Hematopoietic multipotent progenitor cell treated with erythropoietin and hydrocortisone succinate and interleukin-3 and kit ligand, for 8 days (in vitro differentiated cells): ENCODE measurements at places on chromosomes 7 and 10.

- DNase-seq: no peak
Measured at GRCh38 chr10:132311338-132311939, 3.7 kb upstream of the STK32C start.

GRCh38 chr10:70558295-70558694, 44.2 kb downstream of the PRF1 start:
- DNase-seq: no peak

DNA sequence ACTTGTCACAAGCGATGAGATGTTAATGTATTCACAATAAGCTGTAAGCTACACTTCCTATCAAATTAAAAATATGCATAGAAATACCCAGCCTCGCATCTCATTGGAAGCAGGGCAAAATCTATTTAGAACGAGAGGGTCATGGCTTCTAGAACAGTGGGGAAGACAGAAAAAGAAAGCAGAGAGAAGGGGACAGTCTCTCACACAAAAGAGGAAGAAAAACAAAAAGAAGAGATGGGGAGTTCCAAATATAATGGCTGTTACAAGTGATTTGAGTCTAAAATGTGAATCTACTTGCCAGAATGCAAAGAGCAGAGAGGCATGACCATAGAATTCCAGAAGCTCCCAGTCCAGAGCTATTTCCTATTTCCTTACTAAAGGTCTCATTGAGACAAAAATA, 13.8 kb downstream of the LRRN3 start:
- no peak for DNase-seq

DNA sequence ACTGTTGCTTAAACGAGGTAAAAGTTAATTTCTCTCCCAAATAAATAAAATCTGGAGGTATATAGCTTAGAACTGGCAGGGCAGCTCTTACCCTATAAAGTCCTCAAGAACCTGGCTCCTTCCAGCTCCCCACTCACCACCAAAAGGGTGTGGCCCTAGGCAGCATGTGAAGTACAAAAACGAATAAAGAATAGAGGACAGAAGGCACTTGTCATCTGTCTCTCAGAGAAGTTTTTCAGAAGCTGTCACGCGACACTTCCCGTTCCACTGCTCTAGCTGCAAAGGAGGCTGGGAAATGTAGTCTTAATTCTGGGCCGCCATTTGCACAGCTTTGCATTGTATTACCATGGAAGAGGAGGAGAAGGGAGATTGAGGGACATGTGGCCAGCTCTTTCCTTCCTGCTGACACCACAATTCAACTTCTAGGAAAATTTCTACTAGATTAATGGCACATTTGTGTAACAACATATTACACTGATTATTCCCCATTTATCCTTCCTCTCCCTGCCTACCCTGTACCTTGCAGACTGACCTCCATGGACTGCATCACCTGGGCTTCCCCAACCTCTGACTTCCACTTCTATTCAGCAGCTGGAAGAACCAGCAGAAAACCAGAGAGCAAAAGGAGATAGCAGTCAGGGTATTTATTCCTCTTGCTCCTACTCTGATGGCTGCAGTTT, 62.2 kb downstream of the CCDC71L start:
- peak; percentile 96 for DNase-seq

DNA sequence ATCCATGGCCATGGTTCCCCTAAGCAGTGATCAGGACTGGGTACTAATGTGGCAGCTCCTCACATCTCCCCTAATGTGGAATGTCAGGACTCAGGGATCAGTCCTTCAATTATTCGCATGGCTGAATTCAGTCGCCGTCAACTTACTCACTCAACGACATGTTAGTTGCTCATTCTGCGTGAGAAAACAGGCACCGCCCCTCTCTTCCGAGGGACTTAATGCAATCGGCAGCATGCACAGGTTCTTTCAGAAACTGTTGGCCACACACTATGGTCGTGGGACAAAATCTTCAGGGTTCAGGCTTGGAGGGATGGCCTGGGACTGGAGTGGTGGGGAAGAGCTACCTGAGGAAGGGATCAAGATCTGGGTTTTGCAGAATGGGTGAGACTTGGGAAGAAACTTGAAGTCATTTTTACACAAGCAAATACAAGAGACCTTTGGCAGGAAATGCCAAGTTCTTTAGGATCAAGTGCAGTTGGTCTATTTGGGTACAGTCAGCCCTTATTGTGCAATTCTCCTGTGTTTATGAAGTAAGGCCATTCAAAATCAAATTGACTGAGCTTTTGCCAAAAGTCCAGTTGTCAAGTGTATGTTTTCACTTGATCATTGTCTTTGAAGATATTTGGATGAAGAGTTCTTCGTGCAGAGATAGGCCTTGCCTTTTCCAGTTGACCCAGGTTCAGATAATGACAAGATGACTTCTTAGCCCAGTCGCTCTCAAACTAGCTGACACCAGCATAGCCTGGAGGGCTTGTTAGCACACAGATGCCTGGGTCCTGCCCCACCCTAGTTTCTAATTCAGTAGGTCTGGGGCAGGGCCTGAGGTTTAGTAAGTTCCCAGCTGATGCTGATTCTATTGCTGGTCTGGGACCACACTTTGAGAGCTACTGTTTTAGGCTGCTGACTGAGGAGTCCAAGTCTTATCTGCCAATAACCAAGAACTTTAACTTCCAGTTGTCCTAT, 48.5 kb downstream of the LRRC18 start:
- no peak for DNase-seq

- DNase-seq: no peak
Measured at GRCh38 chr10:43376046-43376635, 4.7 kb downstream of the FXYD4 start.

DNA sequence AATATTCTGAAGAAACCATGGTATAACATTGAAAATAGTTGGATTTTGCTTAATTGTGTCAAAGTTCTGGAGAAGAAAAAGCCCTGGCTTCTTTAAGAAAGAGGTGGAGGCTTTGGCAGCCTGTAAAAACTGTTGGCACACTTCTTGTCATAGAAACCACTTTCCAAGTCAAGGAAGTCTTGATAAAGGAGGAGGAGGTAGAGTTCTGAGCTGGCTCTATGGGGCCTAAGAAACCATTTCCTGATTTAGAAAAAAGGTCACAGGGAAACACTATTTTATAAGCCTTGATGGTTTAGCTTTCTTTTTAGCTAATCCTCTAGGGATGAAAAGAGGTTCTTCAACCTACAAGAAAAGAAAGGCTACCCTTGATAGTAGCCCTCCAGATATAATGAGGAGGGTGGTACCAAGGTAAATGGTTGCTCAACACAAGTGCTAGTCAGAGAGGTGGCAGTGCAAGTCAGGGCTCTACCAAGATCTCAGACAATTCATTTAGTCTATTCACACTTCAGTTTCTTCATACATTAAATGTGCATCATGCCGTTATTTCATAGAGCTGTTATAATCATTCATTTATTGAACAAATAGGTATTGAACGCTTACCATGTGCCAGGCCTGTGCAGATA, 346.9 kb downstream of the RNLS start:
- DNase-seq: peak; percentile 31

- no peak for DNase-seq
Measured at GRCh38 chr10:54708021-54708420, 93.0 kb downstream of the PCDH15 start.

- DNase-seq: peak; percentile 33
Measured at GRCh38 chr7:50791938-50792341, 9.2 kb upstream of the GRB10 start.

DNA sequence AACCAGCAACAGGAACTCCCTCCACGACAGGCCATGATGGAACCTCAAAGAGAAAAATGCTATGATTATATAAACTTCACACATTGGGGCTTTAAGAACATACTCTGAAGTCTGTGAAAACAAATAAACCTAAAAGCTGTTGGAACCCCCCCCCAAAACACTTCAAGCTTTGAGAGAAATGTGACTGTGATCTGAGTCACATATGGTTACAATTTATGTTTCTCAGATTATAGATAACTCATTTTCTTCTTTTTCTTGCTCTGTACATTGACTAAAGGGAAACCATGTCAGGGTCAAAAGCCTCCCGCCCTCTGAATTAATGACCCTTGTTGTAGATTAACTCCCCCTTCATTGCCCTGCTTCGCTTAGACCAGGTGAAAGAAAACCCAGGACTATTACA, 15.8 kb downstream of the VOPP1 start:
- DNase-seq: no peak

DNA sequence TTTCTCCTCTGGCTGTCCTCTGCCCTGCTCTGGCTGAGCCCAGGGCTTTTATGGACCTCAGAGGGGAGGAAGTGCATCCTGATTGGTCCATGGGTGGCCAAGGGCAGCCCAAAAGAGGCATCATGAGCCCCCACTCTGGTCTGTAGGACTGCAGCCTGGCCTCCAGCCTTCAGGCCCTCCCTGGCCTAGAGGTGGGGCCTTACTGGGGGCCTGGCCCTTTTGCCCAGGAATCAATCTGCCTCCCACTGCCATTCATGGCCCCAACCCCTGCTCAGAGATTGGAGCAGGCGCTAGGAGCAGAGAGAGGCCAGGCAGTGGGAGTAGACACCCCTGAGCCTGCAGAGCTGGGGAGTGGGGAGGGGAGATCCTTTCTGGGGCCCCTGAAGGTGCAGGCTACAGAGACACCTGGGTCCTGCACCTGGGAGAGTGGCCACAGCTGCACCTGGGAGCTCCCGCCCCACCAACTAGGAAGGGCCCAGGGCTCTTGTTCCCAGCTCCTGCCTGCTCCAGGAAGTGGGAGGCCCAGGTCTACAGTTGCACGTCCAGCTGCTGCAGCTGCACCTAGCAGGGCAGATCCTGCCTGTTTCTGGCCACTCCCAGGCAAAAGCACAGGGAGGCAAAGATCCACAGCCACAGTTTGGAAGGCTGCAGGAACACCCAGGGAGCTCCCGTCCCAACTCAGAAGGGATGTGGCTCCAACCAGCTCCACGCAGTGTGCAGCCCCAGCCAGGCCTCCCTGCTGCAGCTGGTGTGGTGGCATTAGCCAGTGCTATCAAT, 6.4 kb upstream of the DYNC2I1 start:
- DNase-seq: no peak

GRCh38 chr10:120456626-120457430, at the start of gene PLPP4:
PLPP4 (plus strand) TSS chr10:120457227; CDS start chr10:120457306, 79 bp downstream.
- DNase-seq: peak; percentile 36

- DNase-seq: no peak
Measured at GRCh38 chr10:7928536-7928935, 110.2 kb downstream of the TAF3 start.

GRCh38 chr7:24898691-24899090, 81.3 kb downstream of the OSBPL3 start:
- DNase-seq: no peak

DNA sequence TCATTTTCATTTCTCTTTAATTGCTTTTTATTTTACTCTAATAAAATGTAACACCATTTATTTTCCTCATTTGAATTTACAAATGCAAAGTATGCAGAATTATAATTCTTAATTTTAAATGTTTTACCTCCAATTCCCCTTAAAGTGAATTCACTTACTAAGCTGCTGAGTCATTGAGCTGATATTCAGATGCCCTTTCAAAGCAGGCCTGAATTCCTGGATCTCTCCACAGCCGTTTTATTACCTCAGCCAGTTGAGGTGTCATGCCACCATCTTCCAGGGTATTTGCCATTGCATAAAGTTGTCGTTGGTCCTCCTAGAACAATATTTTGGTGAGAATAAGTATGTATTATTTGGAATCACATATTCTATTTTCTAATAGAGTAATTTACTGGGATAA, 33.2 kb downstream of the GNAT3 start:
- DNase-seq: no peak

DNA sequence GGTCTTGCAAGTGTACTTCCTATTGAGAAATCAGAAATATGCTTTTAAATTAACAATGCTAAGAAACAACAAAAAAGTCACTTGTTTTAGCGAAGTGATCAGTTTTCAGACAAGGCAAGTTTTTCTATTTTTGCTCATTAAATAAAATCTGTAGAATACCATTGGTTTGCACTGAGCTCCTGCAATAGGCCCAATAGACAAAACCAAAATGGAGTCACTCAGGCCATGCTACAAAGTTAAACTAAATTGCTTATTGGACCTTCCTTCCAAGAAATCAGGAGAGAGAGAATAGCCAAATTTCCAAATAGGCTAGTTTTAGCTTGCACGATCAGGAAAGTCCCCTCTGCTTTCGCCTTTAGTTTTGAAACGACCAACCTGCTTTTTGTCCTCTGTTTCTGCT, 73.4 kb upstream of the SLC13A1 start:
- DNase-seq: no peak
